Activated B cell treated with CpG ODN at 0.5 μM for 24 hours (primary cell): ENCODE measurements at places on chromosomes 13 and 19. TPM values are rescaled to one million over a fixed set of nuclear protein-coding genes. Genes with fewer than 3 reads are reported as not detected.

DNA sequence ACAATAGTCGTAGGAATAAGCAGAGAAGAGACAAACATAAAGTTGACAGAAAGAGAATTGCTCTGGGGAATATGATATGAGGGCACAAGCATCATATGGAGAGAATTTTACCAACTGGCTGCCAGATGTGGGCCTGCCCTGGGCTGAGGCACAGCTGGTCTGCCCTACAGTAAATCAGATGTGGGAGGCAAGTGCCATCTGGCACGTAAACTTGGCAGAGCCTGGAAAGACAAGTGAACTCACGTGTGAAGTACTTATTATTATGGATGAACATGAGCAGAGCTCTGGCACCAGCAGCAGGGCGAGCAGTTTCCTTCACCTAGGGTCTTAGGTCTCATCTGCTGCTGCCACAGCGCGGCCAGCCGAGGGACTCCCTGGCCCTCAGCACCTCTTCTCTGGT, 20.6 kb downstream of the PCDH8 start:
- no peak for DNase-seq

GRCh38 chr19:6023936-6024335, 46.0 kb upstream of the RANBP3 start:
- no peak for DNase-seq

DNA sequence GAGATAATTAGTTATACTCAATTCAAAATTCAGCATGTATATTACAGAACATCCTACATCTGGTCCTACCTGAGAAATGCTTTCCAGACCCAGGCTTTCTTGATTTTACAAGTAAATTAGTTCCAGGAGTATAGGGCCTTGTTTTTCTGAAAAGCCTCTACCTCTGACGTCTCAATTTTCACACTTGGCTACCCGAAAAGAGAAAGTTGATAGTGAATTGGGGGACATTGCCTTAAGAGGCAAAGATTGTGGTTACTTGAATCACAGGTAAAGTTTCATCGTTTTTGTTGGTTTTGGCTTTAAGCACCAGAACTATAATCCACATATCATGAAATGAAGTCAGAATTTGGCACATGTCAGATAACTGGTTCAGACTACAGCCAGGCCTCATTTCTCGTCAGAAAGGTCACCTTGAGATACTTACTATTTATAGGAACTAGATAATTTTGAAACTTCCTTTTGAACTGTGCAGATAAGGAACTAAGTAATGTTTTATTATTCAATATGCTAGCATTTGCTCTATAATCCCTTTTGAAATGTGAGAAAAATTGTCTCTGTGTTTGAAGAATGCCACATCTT, 30.8 kb downstream of the FAM124A start:
- no peak for DNase-seq

- no peak for DNase-seq
Observed at GRCh38 chr19:48501494-48502349, 9.9 kb downstream of the LMTK3 start.

- DNase-seq, result peak; percentile 73
Observed at GRCh38 chr19:58581227-58582141, 8.3 kb upstream of the MZF1 start.

GRCh38 chr13:87356314-87356713, 314.9 kb upstream of the SLITRK5 start:
- no peak for DNase-seq

DNA sequence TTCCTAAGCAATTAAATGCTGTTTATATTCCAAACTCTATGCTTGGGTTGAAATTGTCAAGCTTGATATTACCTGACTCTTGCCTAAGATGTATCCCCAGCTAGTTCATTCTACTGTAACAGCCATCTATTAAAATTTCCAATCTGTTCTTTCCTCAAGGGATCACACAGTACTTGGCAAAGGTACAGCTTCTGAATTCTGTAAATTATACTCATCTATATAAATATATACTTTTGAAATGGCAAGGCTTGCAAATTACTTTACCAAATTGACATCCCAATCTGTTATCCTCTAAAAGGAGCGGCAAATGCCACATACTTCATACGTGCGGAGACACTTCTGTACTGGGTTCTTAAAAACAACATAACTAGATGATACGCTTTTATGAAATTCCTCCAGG, 330.2 kb downstream of the DNAJC15 start:
- no peak for DNase-seq

DNA sequence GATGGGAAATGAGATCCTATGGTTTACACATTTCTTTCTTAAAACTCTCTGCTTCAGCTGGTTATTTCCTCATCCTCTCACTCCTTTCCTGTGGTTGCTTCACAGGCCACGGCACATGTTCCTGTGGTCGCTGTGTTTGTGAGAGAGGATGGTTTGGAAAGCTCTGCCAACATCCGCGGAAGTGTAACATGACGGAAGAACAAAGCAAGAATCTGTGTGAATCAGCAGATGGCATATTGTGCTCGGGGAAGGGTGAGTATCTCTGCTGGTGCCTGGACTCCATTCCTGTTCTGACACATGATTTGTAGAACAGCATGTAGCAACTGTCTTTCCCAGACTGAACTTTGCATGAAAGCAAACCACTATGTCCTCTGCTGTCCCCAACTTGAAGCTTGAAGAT, 254.2 kb downstream of the ITGBL1 start:
- DNase-seq, result no peak

GRCh38 chr19:7197760-7198696, 96.2 kb downstream of the INSR start:
- DNase-seq, result peak; percentile 90

DNA sequence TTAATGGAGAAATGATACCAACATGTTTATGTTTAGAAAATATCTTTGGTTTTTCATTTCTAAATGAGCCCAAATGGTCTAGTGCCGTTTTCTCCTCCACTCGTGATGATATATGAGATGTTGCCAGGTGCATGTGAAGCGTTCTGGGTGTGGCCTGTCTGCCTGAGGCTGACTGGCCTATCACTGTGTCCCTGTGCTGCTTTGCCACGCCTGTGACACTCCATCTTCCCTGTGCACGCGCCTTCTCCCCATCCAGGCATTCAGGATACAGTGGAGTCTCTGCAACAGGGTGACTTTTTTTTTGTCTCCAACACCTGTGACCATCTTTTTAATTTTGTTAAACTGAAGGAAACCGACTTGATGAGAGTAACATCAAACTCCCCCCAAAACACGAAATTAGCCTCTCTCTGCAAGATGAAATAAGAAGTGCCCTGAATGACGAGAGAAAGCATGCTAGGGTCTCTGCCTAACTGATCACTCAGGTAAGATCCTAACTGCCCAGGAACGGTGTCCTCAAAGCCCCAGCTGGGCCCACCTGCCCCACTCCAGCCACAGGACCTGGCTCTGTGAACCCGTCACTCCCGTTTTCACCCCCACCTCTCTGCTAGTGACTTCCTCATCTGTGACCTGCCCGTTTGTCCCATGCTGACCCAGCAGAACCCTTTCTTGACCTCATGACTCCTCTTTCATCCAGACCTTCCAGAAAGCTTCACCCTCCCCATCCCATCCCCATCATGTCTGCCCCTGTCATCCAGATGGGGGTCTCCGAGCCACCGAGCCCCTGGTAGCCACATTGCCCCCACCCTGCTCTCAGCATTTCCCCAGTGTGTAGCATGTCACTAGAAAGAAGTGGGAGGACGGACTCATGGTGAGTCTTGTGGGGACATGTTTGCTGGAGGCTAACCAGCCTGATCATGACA, 33.2 kb upstream of the TFDP1 start:
- DNase-seq, result no peak

- no peak for DNase-seq
Observed at GRCh38 chr13:111152844-111153243, 37.7 kb downstream of the ARHGEF7 start.

GRCh38 chr19:2969104-2969504, 8.3 kb upstream of the TLE6 start:
- DNase-seq, result no peak

DNA sequence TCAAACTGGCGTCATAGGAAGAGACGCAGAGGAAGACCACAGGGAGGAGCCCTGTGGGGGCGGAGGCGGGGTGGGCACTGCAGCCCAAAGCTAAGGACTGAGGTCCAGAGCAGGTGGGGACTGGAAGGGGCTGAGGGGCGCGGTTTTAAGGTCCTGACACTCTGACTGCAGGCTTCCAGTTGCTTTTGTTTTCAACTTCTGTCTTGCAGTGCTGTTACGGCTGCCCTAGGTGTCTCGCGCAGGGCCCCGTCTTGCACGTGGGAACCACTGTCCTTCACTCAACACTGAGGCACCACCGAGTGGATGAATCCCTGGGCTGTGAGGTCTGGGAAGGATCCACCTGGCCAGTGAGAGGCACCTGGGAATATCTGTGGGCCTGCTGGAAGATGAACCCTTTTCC, 76.0 kb downstream of the TEX29 start:
- no peak for DNase-seq

- DNase-seq, result no peak
Observed at GRCh38 chr19:16019691-16020448, 56.4 kb upstream of the TPM4 start.

DNA sequence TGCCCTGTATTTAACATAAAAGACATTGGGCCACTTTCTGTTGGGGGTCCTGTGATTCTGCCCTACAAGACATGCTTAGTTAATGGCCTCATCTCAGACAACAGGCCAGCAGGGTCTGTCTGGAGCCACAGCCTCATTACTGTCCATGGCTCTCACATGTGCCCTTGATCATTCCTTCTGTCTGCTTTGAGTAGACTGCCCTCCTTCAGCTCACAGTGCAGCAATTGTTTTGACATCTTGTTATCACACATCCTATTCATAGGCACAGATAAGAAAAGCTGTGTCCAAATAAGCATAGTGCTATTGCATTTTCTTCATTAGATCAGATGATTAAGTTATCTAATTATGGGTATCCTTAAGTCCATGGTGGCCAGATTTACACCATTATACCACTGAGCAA, 127.9 kb downstream of the KCTD12 start:
- DNase-seq, result no peak

DNA sequence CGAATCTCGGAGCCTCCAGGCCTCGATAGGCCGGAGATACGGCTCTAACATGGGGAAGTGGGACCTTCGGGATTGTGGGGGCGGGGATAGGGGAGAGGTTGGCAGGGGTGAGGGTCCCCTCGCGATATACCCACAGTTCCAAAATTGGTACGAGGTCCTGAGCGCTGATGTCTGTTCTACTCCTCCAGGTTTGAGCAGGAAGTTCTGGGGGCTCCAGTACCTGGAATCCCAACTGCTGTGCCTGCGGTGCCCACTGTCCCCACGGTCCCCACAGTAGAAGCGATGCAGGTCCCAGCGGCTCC, 447 bp downstream of the RBM42 start:
- no peak for DNase-seq

- DNase-seq, result no peak
Observed at GRCh38 chr13:84864341-84864740, 934.9 kb downstream of the SLITRK6 start.

DNA sequence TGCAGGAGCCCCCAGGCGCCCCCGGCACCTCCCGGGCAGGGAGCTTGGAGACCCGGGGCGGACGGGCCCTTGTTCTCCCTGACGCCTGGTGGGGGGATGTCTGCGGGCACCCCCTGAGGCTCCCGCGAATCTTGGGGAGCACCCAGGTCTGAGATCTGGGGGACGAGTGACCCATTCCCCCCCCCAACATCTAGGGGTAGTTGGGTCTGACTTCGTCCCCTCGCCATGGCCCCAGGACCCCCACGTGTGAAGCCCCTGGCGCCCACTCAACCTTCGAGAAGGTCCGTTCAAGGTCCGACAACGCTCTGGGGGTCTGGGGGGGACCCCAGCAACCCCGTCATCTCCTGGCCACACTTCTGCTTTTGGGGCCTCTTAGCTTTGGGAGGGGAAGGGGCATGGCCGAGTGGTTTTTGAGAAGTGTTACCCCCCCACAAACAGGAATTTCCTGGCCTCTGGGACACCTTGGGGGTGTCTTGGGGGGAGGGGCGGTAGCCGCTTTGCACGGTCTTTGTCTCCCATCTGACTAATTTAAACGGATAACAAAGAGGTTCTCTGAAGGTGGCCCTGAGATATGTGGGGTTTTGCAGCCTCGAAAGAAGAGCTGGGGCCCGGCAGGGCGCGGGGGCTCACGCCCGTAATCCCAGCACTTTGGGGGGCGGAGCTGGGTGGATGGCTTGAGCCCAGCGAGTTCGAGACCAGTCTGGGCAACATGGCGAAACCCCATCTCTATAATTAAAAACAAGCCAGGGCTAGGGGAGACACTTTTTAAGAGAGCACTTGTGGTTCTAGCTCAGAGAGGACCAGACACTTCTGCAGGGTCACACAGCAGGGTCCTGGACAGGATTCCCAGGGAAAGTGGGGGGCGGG, 608 bp downstream of the CNN2 start:
- peak; percentile 43 for DNase-seq

- no peak for DNase-seq
Observed at GRCh38 chr13:33571618-33572017, 246.3 kb upstream of the RFC3 start.

DNA sequence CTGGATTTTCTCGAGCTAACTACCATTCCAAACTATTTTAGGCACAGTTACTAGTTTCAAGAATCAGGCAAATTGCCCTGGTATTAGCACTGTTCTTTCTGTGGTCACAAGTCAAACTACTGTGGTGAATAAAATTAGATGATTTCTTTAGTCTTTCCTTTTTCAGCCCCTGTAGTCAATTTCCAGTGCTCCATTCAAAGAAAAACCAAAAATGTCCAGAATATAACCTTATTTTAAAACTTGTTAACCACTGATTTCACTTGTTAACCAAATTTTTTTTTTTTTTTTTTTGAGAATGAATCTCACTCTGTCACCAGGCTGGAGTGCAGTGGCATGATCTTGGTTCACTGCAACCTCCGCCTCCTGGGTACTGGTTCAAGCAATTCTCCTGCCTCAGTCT, 50.6 kb upstream of the USPL1 start:
- no peak for DNase-seq

Gene F2RL3
- total RNA-seq, result 0.58 and 0.83 TPM in 2 replicates

Gene UBE2L5
- 0.24 and 0.42 TPM in 2 replicates for total RNA-seq

Gene GPALPP1
- 28.8 and 35.8 TPM in 2 replicates for total RNA-seq

Gene SAFB2
- 123 and 143 TPM in 2 replicates for total RNA-seq

Gene ADGRE2
- 0.91 and 0.93 TPM in 2 replicates for total RNA-seq

Gene ZNF443
- total RNA-seq, result 3.5 and 3.6 TPM in 2 replicates

Gene TEX29
- 0.35 and 0.54 TPM in 2 replicates for total RNA-seq

Gene CCDC8
- total RNA-seq, result not detected in 2 replicates

Gene IFNL2
- total RNA-seq, result not detected in 2 replicates

Gene CYP4F8
- total RNA-seq, result not detected in 2 replicates

Gene MCF2L
- total RNA-seq, result 2.1 and 3.4 TPM in 2 replicates

Gene RNF113B
- total RNA-seq, result not detected in 2 replicates

Gene ZNF560
- 0.15 TPM in 1 of 2 replicates, not detected in the other for total RNA-seq

Gene DMRTC2
- not detected in 2 replicates for total RNA-seq

Gene CACNG7
- not detected in 2 replicates for total RNA-seq

Gene SLC17A7
- 0.15 and 0.55 TPM in 2 replicates for total RNA-seq
